GM20000 (cell line): ENCODE measurements at places on chromosomes 5 and 9.
A peak's percentile ranks its signal among the peaks of the same experiment; 100 is the strongest.

DNA sequence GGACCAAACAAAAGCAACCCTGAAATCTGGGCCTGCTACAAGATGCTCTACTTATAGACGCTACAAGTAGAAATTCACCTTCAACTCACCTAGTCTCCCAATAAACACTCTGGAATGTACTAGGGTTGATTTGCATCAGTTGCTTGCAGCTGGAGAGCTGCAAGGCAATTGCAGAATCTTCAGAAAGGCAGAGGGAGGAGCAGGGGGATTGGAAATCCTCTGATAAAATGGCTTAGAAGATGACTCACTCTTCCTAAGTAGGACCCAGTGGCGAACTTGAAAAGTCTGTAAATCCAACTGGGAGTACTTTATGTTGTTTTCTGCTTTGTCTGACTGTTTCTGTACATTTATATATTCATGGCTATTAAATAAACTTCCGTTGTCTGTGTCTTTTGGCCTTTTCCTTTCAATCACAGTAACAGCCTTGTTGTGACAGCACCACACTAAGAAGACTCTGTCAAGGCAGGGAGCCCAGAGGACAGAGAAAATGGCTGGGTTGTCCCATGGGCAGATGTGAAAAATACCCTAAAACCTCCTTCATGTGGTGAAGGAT lies 14.7 kb upstream of the MLLT3 start:
- no peak for DNase-seq

GRCh38 chr9:90180381-90180780 lies 462.2 kb downstream of the DIRAS2 start:
- DNase-seq: no peak

DNA sequence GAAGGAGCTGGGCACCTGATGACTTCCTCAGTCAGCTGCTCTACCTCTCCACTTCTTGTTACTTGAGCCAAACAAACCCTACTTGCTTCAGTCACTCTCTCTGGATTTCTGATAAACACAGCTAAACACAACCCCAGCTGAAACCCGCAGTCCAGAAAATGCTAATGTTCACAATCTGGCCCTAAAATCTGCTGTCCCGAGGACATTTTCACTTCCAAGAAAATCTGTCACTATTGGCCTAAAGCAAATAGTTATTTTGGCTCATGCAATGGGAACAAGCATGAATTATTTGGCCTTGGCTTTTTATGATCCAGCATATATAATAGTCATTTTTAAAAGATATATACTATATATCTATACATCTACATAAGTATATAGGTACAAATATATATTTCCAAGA lies 19.1 kb downstream of the FAM81B start:
- no peak for DNase-seq

- no peak for DNase-seq
These were observed 40.7 kb downstream of the SECISBP2 start for GRCh38 chr9:89358985-89359384.

- no peak for DNase-seq
These were observed 677.1 kb upstream of the CHD1 start for GRCh38 chr5:99605904-99606303.

- DNase-seq: no peak
These were observed 91.3 kb downstream of the INVS start for GRCh38 chr9:100190339-100190738.

DNA sequence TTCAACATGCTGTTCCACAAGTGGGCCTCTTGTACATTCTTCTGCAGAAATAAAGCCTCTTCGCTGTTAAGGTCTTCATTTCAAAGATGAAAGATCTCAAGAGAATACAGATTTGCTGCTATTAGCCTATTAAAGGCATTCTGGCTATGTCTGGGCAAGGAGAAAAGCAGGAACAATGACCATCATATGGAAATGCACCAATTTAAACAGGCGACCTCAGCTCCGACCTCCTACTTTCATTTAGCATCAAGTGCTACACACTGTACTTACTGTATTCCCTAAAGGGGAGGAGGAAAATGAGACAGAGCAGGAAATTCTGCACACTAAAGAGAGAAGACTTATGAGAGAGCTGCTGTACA lies 64.8 kb downstream of the HABP4 start:
- no peak for DNase-seq

DNA sequence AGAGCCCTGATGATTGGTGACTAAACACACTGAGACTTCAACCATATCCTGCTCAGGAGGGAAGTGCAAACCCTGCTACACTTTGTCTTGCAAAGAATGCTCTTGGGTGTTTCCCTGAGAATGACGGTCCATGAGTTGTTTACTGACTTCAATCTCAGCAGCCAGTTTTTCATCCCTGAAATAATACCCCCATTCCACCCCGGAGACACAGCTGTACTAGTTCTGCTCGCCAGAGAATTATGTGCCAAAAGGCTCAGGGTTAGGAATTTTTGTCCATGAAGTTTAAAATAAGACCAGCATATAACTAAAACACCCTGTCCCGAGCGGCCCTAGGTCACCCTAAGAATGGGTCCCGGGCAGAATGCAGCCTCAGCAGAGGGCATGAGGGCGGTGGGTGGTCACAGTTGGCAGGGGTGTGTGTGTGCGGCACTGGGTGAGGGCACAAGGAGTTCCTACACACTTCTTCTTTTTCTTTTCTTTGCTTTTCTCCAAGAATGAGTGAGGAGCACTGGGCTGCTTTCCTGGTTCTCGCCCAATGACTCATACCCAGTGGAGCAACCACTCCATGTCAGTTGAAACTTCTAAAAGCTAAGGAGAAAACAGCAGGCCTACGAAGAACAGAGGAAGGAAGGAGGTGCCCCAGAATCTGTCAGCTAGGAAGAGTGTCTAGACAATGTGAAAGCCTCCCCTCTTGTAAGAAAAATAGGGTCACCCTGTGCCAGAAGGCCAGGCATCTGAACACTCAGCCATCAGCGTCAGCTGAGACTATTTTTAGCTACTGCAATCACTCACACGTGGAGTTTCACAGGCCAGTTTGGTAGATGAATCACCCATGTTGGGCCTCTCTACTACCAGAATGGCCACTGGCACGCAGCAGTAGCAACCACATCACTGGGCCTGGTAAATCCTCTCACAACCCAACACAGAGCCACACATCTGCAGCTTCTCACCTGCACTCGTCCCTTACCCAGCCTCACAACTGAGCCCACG lies 105.9 kb downstream of the DPYSL3 start:
- peak; percentile 31 for DNase-seq
